ENCODE measurements at places on chromosomes 16 and 17. TPM values are rescaled to one million over a fixed set of nuclear protein-coding genes. Genes with fewer than 3 reads are reported as not detected.

DNA sequence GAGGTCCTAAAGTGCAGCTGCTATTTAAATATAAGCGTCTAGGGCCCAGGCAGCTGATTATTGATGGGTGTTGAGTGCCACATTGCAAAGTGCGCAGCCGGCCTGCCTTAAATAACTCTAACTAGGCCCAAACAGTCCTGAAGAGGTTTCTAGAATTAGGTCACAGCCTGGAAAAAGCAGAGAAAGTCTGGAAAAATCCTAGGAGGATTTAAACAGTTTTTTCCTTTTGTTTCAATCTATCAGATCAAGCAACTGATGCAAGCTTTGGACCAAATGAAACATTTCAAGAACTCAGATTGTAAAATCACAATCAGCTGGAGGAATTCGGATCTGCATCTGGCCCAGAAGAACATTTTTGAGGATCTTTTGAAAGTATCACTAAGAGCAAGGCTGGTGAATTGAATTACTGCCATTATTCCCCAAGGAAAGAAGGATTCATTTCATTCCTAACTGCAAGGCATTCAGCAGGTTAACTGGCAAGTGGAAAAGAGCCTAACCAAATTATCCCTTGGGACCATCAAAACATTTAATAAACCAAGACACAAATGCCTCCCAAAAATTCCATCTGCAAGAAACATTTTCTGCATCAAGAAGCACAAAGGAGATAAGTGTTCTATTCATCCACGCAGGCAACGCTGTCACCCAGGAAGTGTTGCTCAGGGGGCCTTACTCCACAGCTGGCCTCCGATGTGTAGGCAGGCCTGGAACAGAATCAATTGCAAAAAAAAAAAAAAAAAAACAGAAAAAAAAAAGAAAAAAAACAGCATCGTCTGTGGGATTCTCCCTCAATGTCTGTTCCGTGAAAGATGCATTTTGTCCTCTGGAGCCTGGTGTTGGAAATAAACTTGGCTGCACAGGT lies 46.1 kb downstream of the IRX3 start:
- DNase-seq, result no peak

GRCh38 chr16:12347365-12347764 lies 370.8 kb downstream of the SNX29 start:
- DNase-seq, result no peak

GRCh38 chr17:65254166-65254565 lies 117.0 kb downstream of the RGS9 start:
- DNase-seq, result no peak

GRCh38 chr16:48517493-48517892 lies 92.5 kb downstream of the N4BP1 start:
- no peak for DNase-seq

DNA sequence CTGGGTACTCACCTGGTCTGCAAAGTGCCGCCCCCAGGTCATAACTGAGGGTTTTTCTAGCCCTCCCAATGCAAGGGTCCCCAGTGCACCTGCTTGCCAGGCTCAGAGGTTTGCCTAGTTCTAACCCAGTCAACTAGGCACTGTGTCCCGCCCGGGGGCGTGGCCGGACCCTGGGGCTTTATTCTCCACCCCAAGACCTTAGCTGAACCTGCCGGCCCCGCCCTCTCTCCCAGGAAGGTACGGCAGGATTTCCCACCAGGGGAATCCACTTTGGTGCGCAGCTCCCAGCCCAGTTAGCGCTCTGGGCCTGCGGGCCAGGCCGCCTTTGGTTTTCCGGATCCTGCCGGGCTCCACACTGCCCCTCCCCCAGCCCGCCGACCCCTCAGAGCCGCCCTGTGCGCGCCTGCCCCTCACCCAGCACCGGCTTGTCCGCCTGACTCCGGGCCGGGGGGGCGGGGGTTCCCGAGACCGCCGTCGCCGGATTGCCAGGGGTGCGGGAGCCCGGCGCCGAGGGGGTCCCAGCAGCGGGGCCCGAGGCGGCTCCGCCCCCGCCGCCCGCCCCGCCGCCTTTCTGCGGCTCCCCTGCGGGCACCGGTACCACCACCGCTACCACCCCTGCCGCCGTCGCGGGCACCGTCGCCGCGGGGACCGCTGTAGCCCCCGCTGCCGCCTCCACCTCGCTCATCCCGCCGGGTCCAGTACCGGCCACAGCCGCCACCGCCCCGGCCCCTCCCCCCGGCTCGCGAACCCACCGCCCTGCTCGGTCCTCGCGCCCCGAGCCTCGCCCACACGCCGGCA lies 424 bp downstream of the YBX2 start:
- no peak for DNase-seq

DNA sequence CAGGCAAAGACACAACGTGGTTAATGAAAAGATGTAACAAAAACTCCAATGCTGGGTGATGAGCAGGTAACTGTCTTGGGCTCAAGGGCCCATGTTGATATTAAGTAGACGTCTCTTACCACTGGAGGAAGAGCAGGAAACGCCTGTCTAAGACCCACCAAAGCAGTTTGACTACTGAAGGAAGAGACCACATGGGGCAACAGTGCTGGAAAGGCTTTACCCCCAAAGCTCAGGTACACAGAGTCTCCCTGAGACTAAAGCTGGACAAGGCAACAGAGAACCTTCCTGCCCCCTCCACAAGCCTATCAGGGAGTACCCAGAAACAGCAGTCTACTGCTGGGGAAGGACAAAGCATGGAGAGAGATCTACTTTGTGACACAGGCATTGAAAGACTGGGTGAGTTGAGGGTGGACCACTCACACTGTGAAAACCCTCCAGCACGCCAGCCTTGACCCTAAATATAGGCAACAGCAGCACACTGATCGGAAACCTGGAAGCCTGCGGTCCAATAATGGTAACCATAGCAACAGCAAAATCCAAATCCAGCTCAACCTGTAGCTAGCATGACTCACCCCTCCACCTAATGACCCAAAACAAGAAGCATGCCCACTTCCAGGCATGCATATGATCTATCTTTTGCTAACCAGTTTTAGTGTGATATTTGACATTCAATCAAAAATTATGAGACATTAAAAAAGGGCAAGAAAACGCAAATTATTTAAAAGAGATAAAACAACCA lies 270.5 kb upstream of the SDK2 start:
- DNase-seq, result no peak

DNA sequence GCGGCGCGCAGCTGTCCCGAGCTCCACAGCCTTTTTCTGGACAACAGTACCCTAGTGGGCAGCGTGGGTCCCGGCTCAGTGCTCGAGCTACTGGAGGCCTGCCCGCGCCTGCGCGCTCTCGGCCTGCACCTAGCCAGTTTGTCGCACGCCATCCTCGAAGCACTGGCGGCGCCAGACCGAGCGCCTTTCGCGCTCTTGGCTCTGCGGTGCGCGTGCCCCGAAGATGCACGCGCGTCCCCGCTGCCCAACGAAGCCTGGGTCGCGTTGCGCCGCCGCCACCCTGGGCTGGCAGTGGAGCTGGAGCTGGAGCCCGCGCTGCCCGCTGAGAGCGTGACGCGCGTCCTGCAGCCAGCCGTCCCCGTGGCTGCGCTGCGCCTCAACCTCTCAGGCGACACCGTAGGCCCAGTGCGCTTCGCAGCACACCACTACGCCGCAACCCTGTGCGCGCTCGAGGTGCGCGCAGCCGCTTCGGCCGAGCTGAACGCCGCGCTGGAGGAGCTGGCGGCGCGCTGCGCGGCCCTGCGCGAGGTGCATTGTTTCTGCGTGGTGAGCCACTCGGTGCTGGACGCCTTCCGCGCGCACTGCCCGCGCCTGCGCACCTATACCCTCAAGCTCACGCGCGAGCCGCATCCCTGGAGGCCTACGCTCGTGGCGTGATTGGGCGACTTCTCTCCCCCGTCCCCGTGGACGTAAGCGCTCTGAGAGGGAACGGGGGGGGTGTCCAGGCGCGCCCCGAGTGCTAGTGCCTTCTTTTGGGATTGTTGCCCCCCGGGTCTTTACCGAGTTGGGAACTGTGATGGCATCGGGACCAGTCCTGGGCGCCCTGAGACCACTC lies 1.2 kb upstream of the HSF4 start:
- DNase-seq, result peak; percentile 54

GRCh38 chr16:28603381-28604185 lies 6.3 kb downstream of the SULT1A1 start:
- DNase-seq, result no peak

- DNase-seq, result no peak
Measured at GRCh38 chr16:49688036-49688697, 167.7 kb downstream of the ZNF423 start.

DNA sequence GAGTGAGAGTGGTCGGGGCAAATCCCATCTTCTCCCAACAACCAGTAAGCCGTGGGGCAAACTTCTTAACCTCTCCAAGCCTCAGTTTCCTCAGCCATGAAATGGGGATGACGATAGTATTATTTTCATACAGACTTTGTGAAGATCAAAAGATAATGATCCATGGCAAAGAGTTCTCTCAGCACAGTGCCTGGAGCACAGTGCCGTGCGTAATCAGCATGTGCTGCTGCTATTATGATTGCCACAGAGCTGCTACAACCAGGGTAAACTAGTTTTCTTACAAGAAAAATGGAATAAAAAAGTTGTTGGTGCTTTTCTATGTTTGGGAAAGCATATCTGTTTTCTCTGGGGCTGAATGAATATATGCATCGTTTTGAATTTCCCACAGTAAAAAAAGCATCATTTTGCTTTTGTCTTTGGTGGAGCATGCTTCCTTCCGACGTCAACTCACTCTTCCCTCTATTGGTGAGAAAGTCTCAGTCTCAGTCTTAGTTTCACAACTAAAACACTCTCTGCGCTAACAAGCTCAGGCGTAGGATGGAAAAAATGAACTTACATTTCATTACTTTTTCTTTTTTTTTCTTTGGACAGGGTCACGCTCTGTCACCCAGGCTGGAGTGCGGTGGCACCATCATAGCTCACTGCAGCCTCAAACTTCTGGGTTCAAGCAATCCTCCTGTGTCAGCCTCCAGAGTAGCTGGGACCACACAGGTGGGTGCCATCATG lies 37.2 kb downstream of the CDK5R1 start:
- DNase-seq, result no peak

- no peak for DNase-seq
Measured at GRCh38 chr17:41649923-41650519, 25.6 kb upstream of the KRT17 start.

DNA sequence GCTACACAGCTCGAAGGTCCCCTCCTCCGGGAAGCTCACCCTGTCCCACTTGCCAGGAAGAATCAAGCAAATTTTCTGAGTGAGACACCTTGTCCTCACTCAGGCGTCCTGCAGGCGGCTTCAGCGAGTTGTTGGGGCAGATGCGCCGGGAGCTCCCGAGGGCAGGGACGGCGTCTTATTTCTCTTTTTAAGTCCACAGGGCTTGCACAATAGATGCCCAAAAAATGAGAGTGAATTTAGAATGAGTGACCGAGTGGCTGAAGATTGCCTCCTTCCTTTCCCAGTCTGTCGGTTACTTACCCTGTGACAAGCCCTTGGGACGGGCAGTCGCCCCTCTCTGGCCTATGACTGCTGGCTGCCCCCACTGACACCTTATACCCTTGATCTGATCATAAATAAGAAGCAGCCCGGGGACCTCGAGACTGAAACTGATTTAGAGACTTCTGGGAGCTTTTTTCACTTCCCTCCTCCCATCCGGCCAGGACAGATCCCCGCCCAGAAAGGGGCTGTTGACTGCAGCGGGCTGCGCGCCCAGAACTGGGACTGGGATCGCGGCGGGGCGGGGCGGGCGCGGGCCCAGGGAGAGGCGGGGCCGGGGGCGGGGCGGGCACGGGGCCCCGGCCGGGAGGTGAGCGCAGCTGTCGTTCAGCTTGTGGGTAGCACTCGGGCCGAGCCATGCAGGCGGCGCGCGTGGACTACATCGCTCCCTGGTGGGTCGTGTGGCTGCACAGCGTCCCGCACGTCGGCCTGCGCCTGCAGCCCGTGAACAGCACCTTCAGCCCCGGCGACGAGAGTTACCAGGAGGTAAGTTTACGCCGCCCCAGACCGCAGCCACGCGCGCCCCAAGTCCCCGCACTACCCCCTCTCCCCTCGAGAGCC lies at the start of gene TTYH2:
Gene TTYH2 (plus strand): TSS at position 659 of the 879 bp plus-strand sequence. CDS start 17 bp downstream, at position 676.
- DNase-seq, result peak; percentile 83

GRCh38 chr16:78004517-78004916 lies 17.8 kb upstream of the CLEC3A start:
- DNase-seq, result no peak

DNA sequence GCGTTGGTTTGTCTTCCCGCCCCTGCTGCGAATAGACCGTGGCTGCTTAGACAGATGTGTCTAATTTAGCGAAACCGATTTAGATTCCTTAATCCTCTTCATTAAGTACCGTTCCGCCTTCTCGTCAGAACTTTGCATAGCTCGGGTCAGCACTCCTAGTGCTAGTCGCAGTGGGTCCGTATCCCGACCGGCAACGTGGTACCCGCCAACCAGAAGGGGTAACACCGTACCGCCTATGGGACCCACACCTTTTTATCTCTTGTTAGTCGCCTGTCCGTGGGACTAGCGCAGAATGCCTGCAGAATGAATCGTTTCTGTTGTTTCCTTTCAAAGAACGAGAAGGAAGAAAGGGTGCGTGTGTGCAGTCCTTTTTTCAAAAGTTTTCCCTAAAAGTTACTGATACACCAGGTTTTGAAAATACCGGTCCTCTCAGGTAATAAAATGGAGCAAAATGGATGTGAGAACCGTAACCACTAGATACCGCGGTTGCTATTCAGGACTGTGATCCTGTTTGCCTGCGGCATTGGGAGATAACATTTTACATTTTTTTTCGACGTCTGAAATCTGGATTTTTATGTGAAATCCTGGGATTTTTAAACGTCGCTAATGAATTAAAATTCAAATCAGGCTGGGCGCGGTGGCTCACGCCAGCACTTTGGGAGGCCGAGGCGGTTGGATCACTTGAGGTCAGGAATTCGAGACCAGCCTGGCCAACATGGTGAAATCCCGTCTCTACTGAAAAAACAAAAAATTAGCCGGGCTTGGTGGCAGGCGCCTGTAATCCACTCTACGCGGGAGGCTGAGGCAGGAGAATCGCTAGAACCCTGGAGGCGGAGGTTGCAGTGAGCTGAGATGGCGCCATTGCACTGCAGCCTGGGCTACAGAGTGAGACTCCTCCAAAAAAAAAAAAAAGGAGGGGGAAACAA lies 998 bp upstream of the SRSF1 start:
- peak; percentile 16 for DNase-seq

DNA sequence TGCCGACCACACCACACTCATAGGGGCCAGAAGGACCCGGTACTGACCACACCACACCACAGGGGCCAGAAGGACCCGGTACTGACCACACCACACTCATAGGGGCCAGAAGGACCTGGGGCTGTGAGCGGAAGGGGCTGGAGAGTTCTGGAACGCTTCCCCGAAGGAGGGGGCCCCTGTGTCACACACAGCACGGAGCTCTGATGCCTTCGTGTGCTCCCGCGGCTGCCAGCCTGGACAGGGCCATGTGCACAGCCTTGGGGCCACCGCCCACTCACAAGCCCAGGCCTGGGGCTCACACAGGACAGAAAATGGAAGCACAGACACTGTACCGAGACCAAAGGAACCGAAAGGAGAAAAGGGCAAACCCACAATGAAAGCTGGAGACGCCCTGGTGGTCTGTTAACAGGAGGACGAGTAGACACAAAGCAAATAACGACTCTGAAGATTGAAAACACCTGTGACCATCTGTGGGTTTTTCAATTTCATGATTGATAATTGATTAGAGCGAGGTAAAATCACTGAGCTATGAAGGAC lies 106.5 kb upstream of the METRNL start:
- no peak for DNase-seq

- DNase-seq, result no peak
Measured at GRCh38 chr16:71610447-71610846, 15.5 kb upstream of the MARVELD3 start.

Gene CBX2
- total RNA-seq, result 5.5 TPM

Gene CRISPLD2
- total RNA-seq, result 0.25 TPM

Gene KRTAP4-4
- total RNA-seq, result not detected

Gene CYB561
- 9.5 TPM for total RNA-seq

Gene MT1M
- total RNA-seq, result not detected

Gene PITPNM3
- total RNA-seq, result 0.37 TPM

Gene PRKCA
- 72.8 TPM for total RNA-seq

Gene TEPSIN
- total RNA-seq, result 54.5 TPM

Gene KRT23
- not detected for total RNA-seq

Gene TRPV3
- total RNA-seq, result 0.10 TPM
